ENCODE measurements at places on chromosomes 12 and 14. TPM values are rescaled to one million over a fixed set of nuclear protein-coding genes. Genes with fewer than 3 reads are reported as not detected.
A peak's percentile ranks its signal among the peaks of the same experiment; 100 is the strongest.

- no peak for DNase-seq
Observed at GRCh38 chr14:49923442-49923841, 30.6 kb downstream of the ARF6 start.

Gene CCDC177
- total RNA-seq, result not detected

DNA sequence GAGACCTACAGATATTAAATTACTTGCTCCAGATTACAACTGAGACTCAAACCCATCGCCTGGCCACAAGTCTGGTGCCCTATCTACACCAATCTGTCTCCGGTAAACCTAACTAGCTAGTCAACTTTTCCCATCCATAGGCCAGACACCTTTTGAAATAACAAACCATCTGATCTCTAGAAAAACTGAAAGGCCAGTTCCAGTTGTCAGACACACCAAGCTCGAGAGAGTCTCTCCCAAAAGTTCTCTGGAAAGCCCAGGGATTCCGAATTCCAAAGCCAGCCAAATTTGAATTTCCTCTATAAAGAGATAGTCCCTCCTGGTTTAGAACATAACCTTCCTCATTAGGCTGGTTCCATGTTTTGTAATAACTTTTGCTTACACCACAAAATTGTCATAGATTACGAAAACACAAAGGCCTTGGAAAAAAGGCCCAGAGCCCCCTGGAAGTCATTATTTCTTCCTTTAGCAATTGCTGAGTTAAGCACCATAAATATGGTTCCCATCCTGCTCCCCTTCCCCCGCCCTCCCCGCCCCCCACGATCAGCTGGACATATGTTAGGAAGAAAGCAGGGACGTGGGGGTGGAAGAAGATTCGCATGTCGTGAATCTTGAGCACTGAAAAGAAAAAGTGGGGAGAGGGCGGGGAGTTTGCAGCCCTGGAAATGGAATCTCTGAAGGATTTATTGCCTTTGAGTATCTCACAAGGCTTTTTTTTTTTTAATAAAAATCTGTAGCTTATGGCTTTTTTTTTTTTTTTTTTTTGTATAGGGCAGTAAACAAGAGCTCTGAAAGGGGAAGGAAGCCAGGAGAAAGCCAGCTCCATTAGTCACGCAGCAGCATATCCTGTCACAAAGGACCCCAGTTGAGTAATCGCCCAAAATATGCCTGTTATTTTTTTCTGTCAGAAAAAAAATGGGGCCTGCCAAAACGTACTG is 110.4 kb downstream of the ZFP36L1 start:
- peak; percentile 84 for DNase-seq

DNA sequence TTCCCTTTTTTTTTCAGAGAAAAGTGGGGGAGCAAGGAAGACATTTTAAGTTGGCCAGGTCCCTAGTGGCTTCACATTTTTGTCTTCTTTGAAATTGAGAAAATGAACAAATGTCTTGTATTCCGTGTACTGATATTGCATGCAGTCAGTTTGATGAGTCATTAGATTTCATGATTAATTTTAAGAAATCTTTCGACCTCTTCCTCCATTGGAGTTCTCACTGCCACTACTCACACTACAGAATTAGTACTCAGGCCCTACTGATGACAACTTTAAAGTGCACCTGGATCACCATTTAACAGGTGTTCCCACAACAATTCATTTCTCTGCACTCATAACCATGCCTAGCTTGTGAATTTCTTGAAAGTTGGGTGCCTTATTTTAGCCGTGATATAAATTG is 50.5 kb downstream of the SAMD4A start:
- DNase-seq, result no peak

GRCh38 chr14:50667996-50668825 is at the start of gene SAV1:
Gene SAV1 (minus strand): TSS chr14:50668306. CDS start chr14:50667967, 339 bp downstream.
- no peak for DNase-seq

DNA sequence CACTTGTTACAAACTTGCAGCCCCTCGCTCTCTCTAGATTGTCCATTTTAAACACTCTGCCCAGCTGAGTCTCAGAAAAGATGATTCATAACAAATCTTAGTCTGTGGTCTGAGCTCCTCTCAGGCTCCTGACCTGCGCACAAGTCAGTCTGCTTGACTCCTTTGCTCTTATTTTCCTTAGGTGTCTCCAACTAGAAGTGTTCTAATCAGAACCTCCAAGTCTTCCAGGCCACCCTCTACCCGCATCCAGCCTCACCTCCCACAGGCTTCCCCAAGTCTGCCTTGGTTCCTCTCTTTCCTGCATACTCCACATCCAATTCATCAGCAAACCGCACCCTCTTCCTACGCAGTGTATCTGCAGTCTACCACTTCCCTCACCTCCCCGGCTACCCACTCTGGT is 42.4 kb upstream of the BDKRB2 start:
- DNase-seq, result no peak

DNA sequence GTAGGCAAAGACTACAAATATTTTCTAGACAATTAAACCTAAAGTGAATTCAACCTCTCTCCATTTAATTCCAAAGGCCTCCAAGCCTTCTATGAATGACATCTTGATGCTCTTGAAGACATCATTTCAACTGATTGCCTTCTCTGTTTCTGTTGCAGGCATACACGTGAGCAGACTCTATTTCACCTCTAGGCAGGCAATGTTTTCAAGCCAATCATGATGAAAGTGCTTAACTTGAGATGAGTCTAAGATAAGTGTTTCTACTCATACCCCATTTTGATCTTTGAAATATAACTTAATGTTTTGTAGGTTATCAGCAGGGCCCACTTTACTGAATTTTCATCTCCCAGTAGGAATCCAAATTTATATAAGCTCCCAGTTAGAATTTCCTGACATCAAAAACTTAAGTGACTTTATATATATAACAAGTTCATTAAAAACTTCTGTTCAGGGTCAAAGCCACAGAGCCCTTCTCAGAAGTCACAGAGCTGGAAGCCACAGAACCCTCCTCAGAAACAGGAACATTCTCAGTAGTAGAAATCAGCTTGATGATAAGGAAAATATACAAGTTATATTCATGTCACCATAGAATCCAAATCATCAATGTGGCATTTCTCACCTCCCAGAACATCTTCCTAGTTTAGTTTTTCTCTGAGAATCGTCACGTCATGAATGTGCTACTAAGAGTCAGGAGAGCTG is 108.5 kb downstream of the PHLDA1 start:
- no peak for DNase-seq

Gene MANSC4
- not detected for total RNA-seq

Gene ST8SIA1
- total RNA-seq, result 1.0 TPM

Gene SLC17A8
- total RNA-seq, result not detected

- no peak for DNase-seq
Observed at GRCh38 chr14:69682621-69683263, 71.3 kb downstream of the SUSD6 start.

- DNase-seq, result no peak
Observed at GRCh38 chr12:66269757-66270383, 32.4 kb upstream of the HELB start.

GRCh38 chr12:93297536-93297935 is 80.2 kb upstream of the NUDT4 start:
- no peak for DNase-seq

Gene IL22
- not detected for total RNA-seq

Gene SERPINA3
- 0.10 TPM for total RNA-seq
